Cortex of kidney (tissue), 1 donor: ENCODE measurements at places on chromosomes 3 and 15.

DNA sequence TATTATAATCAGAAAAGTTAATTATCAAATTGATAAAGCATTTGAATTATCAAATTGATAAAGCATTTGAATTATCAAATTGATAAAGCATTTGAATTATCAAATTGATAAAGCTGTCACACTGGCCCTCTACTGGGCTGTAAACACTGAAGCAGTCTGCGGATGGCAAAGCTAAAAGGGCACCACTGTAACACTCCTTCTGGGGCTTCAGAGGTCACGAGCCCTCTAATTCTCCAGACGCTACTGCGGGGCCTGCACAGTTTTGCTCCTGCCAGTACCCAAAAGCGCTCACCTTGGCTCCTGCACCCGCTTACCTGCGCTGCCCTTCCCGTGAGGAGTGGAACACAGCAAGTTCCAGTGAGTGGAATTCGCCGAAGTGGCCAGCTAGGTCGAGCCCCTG lies 409.0 kb upstream of the KCNMB2 start:
- DNase-seq = no peak

DNA sequence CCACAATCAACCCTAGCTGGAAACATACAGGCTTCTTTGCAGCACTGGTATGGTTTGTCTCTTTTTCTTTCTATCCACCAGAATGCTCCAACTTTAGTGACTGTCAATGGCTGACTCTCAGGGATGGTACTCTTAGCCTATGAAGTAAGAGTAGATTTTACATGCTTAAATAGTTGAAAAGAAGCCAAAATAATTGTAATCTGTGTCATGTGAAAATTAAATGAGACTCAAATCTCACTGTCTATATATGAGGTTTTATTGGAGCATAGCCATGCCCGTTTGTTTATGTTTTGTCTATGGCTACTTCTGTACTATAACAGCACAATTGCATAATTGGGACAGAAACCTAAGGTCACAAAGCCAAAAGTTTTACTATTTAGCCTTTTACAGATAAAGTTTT lies 29.1 kb upstream of the PDZRN3 start:
- DNase-seq = no peak

DNA sequence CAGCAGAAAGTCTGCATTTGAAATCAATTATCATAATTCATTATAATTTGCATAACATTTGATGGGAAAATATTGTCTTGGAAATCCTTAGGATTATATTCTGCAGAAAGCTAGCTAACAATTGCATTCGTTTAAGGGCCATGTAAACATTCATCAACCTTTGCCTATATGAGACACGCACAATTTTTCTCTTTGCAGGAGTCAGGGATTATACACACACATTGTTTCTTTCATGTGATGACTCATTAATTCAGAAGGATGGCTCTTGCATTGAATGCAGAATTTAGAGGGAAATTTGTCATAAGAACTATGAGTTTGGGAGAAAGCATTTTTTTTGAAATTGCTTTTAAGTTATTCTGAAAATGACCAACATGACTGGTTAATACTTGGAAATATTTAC lies 844.7 kb downstream of the DIPK2A start:
- DNase-seq = no peak

GRCh38 chr15:92747047-92747446 lies 91.5 kb upstream of the FAM174B start:
- DNase-seq = no peak

GRCh38 chr15:32747921-32748342 lies 30.1 kb downstream of the GREM1 start:
- DNase-seq = no peak

DNA sequence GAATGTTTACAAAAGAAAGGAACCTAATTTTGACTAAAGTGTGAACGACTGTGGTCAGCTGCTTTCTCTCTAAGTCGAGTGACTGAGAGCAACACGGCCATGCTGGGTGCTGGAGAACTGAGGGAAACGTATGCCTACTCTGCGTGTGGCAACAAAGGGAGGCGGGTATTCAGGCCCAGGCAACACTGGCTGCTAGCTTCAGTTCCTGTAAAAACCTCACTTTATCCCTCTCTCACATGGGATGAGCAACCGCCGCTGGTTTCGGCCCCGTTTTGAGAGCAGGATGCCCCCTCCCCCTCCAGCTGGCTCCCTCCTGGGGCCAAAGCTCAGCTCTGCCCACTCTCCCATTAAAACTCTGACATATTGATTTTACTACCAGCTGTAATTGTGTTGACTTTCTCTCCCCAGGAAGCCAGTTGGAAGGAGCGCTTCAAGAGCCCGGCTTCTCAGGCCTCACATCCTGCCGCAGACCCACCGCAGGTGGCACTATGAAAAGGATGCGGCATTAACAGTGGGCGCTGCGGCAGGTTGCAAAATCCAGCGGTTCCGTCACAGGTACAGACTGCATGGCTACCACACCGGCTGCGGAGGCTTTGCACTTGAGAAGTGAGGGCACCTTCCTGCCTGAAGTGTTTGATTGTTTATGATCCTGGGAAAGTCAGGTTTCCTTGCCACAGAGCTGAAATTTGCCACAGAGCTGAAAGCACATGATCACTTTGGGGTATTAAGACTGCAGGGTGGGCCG lies 12.7 kb downstream of the PLXND1 start:
- DNase-seq = no peak

GRCh38 chr3:155335724-155336354 lies 42.4 kb upstream of the STRIT1 start:
- DNase-seq = no peak

DNA sequence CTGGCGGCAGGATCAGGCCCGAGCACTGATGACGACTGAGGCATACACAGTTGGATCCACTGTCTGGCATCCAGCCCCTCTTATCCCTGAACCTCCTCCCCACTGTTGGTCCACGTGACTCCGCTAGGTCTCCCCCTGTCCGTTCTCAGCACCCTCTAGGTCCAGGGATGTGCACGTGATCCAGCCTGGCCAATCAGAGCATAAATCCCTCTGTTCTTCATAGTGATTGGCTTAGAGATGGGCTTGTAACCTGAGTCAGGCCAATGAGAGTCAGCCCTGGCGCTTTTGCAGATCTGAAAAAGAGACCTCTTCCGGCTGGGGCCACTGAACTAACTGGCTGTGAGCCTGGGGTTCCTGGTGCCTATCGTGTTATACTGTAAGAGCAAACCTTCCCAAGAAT lies 20.5 kb upstream of the IQSEC1 start:
- no peak for DNase-seq

DNA sequence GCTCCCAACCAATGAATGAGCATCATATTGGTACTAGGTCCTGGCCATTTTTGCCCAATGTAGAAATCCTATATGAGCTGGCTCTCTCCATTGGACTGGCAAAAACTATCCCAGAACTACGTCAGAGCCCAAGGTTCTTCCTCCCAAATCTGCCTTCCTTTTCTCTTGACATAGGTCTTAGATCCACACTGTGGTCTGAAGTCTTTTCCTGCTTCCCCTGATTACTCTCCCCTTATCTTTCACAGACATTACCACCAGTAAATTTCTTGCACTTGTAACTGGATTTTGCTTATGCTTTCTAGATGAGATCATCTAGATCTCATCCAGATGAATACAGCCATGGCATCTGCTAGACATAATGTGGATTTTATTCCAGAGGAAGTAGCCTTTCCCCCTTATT lies 141.2 kb upstream of the GADL1 start:
- no peak for DNase-seq

DNA sequence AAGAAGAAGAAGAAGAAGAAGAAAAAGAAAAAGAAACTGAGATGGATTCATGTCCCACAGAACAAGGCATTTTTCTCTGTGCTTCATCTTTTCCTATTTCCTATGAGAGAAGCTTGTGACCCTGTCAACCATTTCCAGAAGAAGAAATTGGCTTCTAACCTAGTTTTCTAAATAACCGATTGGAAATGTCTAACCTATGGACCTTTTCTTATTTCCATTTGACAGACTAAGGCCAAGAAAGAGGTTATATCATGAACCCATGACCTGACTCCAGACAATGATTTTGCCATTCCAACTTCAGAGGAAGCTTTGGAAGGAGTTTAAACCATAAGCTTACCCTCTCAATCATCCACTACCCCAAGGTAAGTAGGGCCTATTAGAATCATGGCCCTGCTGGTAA lies 16.3 kb upstream of the CSRNP1 start:
- no peak for DNase-seq

DNA sequence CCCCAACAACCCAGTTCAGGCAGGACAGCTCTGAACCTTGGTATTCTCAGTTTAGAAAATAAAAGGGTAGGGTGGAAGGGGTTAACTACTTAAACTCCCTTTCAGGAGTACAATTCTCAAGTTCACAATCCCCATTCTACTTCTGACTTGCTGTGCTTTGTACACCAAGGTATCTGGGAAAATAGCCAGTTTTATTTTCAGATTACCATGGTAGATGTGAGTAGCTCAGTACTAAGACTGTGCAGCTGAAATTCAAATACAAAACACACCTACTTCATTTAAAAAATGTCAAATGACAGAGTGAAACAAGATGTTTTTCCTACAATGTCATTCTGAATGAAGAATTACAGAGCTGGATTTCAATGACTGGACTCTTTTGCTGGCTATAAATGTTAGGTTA lies 27.4 kb downstream of the SLC7A14 start:
- DNase-seq = no peak

DNA sequence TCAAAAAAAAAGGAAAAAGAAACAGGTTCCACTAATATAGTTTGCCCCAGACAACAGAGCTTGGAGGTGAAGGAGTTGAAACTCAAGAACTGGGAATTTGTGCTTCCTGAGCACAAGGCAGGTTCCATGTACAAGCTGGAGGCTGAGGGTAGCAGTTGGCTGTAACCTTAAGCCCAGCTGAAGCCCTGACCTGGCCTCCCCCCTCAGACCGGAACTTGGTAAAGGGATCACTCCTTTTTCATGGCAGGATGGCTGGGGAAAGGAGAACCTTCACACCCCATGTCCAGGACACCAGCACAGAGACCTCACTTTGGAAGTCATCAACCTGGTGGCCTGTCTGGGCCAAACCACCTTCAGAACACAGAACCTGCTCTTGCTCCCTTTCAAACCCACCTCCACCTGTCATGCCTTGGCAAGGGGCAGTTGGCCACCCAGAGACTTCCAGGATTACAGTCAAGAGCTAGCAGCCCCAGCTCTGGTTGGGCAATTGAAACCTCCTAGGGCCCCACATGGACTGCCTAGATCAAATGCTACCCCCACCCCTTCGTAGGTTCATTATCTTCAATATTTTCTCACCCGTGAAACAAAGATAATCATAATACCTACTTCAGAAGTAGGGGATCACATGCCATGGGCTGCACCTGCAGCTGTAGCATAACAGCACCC lies 3.5 kb downstream of the RPL29 start:
- DNase-seq = no peak

DNA sequence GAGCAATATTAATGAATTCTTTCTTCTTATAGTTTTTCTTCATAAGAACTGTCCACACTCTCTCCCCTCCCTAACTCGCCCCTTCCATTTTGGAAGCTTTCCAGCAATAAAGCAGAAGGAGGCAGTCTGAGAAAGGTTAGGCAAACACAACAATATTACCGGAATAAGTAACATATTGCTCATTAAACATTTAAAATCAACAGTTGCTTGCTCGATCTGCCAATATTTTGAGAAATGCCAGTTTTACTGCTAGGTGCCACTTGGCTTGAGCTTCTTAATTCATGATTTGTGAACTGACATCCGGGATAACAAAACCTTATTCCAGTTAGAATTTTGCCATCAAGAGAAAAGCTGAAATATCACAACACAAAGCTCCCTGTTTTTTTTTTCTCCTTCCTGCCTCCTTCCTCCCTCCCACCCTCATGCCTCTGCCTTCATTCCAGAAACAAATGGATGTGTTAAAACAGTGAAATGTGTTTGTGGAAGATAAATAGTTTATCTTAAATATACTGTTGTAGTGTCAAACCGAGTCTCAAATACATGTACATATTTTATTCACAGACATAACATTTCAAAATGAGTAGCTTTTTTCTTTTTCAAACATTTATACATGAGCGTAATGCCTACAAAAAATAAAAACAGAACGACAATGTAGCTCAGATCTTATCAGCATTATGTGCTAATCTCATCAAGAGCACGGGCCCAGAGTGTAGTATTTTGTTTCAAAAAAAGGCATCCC lies 253.7 kb downstream of the GAP43 start:
- DNase-seq = no peak

GRCh38 chr3:194087995-194088855 lies 47.7 kb upstream of the HES1 start:
- no peak for DNase-seq

- no peak for DNase-seq
Measured at GRCh38 chr3:164419220-164419619, 659.1 kb downstream of the SI start.

GRCh38 chr15:69467636-69468035 lies 15.0 kb downstream of the RPLP1 start:
- DNase-seq = no peak

- DNase-seq = no peak
Measured at GRCh38 chr3:18791182-18791581, 357.1 kb upstream of the KCNH8 start.

GRCh38 chr15:35281515-35281914 lies 196.4 kb upstream of the NANOGP8 start:
- DNase-seq = no peak

- no peak for DNase-seq
Measured at GRCh38 chr3:45027441-45027840, 1.3 kb downstream of the CLEC3B start.

DNA sequence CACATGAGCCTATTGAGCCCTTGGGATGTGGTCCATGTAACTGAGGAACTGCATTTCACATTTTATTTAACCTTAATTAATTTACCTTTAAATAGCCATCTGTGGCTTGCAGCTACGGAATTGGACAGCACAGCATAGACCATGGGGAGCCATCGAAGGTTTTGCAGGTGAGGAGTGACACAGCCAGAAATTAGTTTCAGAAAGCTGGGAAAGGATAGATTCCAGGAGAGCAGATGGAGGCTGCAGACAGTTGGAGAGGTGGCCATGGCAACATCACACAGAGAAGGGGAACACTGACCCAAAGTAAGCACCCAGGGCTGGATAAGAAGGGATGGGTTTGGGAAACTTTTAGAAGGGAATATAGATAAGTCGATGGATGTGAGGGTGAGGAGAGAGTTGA lies 100.1 kb upstream of the SLC6A11 start:
- no peak for DNase-seq

DNA sequence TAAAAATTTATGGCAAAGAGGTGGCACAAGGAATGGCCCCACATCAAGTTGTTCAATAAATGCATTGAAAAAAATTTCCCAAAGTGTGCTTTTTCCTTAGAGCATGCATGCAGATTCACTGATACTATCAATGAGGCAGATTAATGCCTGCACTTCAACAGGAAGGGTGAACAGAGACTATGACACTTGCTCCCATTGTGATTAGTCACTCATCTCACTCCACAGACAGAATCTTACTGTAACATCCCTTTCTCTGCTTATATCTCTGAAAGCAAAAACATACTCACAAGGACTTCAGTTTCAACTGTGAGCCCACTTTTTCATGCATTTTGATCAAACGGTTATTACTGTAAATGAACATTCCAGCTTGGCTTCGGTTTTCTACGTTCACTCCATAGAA lies 60.9 kb downstream of the MORC1 start:
- DNase-seq = no peak
